ENCODE measurements at places on chromosomes 12 and 14.

- DNase-seq = no peak
These were observed 18.0 kb upstream of the GUCY2C start for GRCh38 chr12:14714437-14714836.

DNA sequence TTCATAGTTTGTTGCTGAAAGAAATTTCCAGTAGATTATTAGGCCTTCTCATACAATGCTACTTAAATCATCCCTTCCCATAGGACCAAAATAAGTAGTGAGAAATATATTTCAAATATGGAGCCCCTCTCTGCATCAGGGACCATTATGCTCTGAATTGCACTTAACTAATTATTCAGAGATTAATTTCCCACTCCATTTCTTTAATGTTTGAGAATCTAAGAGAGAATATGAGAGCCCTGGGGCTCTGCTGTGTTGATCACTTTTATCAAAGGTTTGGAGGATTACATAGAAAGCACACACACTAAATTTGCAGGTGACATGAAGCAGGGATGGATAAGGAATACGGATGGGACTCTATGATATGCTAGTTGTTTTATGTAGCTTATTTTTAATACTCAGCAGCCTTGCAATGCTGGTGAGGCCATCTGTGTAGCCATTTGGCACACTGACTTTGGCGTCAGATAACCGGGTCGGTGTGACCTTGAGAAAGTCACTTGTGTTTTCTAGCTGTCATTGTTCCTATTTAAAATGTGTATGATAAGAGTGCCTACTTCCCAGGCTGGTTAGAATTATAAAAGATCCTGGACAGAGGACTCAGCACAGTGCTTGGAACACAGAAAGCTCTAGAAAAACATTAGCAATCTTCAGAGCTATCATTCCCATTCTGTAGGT is 49.9 kb upstream of the FBXO21 start:
- no peak for DNase-seq

GRCh38 chr12:99278899-99279298 is 368.7 kb upstream of the GARIN6 start:
- DNase-seq = no peak

GRCh38 chr12:129530517-129530916 is 373.3 kb downstream of the TMEM132D start:
- DNase-seq = no peak

DNA sequence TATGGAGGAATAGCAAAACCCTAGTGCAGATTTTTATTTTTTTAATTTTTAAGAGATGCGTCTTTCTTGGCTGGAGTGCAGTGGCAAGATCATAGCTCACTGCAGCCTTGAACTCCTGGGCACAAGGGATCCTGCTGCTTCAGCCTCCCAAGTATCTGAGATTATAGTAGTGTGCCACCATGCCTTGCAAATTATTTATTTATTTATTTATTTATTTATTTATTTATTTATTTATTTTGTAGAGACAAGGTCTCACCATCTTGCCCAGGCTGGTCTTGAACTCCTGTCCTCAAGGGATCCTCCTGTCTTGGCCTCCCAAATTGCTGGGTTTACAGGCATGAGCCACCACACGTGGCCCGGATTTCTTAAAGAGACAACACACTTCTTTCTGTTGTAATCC is 1158.8 kb downstream of the AACS start:
- DNase-seq = no peak

GRCh38 chr12:107079172-107080011 is 14.0 kb downstream of the CRY1 start:
- no peak for DNase-seq

- no peak for DNase-seq
These were observed 31.3 kb upstream of the CMAS start for GRCh38 chr12:22014783-22015144.

- DNase-seq = no peak
These were observed 18.2 kb downstream of the IFNG-AS1 start for GRCh38 chr12:68007466-68007865.

DNA sequence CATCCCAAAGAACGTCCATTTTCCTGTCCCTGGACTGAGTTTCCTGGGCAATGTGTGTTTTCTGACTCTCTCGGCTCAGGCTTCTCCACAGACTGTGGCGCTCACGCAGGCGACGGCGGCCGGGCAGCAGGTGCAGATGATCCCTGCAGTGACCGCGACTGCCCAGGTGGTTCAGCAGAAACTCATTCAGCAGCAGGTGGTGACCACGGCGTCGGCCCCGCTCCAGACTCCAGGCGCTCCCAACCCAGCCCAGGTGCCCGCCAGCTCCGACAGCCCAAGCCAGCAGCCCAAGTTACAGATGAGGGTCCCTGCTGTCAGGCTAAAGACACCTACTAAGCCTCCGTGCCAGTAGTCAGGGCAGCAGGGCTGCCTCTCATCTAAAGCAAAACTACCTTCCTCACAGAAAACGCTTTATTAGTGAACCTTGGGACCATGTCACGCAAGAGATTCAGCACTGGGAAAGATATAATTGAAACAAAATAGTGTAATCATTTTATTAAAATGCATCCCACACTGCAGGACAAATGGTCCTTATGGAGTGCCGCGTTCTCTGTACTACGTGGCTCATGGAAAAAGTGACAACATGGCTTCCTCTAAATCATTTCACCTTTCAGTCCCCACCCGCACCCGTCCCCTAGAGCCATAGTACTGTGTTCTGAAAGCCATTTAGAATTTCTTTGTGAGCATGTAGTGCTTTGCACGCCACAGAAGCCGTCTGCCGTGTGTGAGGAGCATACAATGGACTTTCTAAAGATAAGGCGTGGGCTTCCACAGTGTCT is 66.6 kb downstream of the DDX51 start:
- DNase-seq = no peak

DNA sequence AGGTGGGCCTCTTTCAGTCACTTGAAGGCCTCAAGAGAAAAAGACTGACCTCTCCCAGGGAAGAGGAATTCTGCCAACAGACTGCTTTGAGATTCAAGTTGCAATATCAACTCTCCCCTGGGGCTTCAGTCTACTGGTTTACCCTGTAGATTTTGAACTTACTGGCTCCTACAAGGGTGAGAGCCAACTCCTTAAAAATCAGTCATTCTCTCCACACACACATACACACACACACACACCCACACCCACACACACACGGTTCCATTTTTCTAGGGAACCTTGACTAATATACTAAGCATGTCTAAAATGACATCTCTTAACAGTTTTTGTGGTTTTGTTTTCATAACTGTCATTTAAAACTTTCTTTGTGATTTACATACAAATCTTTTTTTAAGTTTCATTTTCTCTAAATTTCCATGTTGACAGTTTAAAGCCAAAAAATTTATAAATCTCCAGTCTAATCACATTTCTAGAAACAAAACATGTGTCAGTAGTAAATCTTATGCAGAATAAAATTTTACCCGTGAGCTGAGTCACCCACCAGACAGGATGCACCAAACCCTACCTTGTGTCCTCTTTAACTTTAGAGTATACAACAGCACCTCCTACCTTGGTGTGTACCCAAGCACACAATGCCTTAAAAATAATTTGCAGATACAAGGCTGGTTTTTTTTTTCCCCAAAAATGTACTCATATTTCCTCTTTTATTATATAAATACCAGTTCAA is 394.6 kb downstream of the AEBP2 start:
- peak; percentile 43 for DNase-seq

GRCh38 chr12:84186433-84186832 is 726.2 kb downstream of the SLC6A15 start:
- DNase-seq = no peak

DNA sequence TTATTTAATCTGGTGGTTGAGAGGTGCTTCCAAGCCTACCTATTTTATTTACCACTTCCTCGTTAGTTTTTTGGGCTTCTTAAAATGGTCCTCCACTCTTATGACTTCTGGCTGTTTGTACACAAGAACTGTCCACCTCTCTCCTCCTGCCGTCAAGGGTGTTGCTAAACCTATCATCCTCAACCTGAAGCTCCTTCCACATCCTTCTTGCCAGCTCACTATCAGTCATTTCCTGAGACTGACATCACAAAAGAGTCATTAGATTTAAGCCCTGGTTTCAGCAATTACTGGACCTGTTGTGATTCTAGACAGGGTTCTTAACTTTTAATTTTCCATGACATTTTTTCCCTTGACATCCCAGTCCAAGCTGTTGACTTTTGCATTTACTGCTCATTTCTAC is 91.9 kb downstream of the BICD1 start:
- no peak for DNase-seq

DNA sequence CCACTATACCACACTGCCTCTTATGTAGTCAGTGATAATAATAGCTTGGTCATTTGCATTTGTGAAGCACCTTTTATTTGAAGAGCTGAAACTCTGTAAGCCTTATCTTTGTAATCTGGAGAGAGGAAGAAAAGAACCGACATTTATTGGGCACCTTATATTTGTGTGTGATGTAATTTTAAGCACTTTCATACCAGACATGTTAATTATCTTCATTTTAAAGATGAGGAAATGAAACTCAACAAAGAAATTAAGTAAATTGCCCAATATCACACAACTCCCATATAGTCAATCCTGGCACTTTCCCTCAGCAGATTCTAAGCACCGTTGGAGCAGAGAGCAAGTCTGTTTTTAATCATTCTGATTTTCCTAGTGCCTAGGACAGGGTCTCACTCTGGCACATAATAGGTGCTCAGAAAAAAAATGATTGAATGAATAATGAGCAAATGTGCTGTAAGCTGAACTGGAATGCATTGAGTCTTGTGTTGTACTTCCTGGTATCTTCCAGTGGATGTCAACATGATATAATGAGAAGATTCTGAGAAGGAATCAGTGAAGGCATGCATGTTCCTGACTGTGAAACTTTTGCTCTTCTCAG is 418.9 kb downstream of the ZFP36L1 start:
- DNase-seq = no peak

- peak; percentile 24 for DNase-seq
These were observed 33.4 kb upstream of the SYNDIG1L start for GRCh38 chr14:74459289-74459946.
